NCI-H1417 (cell line): ENCODE measurements at places on chromosomes 6 and 20.

DNA sequence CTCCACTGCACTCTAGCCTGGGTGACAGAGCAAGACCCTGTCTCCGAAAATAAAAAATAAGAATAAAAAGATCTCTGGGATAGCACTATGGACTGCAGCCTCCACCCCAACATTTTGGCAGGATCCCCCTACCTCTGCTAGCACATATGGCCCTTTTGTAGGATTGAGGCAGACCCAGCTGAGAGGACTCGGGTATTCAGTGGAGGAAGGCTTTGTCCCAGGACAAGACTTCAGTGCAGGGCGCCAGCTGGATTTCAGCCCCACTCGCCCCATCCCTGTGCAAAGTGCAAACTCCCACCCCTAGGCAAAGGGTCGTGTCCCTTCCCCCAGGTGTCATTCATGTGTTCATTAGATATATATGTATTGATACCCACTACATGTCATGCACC lies 84.6 kb upstream of the SLC22A16 start:
- no peak for DNase-seq

DNA sequence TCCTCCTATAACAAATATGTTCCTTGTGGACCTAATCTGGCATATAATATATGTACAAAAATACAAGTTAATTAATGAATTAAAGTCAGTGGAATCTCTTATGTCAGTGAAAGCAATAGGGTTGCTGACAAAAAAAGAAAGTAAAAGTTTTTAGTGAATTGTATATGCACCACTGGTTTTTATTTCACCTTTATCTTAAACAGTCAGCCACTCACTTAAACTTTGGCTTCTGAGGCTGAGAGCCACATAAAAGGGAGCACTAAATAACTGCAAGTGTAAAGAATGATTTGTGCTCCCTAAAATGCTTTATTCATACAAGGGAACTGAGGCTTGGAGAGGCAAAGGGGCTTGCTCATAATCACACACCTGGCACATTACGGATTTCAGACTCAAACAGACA lies 9.9 kb upstream of the F13A1 start:
- DNase-seq = no peak

DNA sequence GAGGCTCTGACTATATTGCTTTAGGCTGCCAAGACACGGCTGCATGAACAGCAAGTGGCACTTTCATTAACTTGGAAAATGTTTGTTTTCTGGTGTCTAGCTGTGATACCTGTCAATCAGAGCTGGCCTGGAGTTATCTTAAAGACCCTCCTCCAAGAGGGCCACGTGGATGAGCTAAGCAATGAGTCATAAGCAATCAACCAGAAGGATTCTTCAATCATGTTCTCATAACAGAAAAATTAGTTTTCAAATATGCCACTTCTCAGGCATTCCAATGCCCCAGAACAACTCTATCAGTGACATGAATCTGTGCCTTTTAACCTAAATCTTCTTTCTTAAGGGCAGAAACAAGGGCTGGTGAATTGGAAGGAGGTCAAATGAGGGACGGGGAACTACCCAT lies 283.0 kb downstream of the HTR1B start:
- no peak for DNase-seq

GRCh38 chr20:54047720-54048119 lies 22.7 kb downstream of the BCAS1 start:
- no peak for DNase-seq

DNA sequence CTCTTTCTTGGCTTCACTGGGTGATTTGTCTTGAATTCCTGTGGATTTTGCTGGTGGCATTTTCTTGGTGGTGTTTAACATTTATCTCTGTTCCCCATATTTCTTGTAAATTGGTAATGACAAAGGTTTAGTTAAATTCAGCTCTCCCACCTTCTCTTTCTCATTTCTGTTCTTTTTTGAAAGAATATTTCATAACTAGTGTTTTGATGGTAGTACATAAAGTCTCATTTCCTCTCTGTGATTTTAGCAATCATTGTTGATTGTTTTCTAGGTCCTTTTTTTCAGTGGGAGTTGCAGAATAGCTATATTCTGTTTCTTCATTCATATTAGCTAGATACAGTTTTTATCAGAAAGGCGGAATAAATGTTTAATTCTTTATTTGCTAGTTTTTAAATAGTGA lies 73.1 kb downstream of the QKI start:
- DNase-seq = no peak

DNA sequence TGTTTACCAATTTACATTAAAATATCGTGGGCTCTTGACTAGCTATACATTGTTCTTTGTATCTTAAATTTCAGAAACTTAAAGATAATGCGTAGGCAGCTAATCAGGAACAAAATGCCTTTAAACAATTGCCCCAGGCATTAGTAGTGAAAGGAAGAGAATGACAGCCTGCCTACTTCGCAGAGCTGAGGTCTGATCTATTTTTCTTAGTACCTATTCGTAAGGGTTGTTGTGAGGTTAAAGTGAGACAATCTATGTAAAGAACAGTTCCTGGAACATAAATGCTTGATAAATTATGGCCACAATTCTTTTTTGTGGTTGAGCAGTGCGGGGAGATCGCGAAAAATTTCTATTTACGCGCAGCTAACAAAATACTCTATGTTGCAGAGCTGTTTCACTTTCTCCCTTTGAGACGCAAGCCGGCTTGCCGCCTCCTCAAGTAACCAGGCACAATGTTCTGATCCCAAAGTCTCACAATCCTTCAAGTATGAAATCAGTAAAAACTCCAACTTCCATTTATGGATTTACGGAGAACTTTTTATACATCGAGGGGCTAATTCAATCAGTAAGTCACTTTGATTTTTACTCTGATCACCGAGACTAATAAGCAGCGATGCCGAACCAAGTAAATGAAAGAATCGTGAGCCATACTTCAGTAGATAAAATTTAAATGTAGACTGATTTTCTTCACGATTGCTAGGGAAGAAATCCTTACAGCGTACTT lies 878 bp upstream of the PNRC1 start:
- peak; percentile 59 for DNase-seq

DNA sequence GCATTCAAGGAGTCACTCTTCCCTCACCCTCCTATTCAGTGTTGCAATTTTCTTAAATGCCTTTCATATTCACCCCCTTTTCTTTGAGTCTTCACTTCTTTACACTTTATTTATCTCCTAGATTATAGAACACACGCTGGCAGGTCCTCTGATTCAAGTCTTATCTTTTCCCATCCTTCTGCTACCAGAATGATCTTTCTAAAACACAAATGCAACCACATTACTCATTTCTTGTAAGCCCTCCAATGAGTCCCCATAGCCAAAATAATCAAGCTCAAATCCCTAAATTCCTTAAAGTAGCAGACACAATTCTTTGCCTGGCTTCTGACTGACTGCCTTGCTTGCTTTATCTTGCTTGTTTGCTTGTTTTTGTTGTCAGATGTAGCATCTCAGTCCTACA lies 920.0 kb downstream of the TFAP2A start:
- DNase-seq = no peak

- no peak for DNase-seq
Observed at GRCh38 chr6:4531406-4531805, 244.8 kb upstream of the CDYL start.

DNA sequence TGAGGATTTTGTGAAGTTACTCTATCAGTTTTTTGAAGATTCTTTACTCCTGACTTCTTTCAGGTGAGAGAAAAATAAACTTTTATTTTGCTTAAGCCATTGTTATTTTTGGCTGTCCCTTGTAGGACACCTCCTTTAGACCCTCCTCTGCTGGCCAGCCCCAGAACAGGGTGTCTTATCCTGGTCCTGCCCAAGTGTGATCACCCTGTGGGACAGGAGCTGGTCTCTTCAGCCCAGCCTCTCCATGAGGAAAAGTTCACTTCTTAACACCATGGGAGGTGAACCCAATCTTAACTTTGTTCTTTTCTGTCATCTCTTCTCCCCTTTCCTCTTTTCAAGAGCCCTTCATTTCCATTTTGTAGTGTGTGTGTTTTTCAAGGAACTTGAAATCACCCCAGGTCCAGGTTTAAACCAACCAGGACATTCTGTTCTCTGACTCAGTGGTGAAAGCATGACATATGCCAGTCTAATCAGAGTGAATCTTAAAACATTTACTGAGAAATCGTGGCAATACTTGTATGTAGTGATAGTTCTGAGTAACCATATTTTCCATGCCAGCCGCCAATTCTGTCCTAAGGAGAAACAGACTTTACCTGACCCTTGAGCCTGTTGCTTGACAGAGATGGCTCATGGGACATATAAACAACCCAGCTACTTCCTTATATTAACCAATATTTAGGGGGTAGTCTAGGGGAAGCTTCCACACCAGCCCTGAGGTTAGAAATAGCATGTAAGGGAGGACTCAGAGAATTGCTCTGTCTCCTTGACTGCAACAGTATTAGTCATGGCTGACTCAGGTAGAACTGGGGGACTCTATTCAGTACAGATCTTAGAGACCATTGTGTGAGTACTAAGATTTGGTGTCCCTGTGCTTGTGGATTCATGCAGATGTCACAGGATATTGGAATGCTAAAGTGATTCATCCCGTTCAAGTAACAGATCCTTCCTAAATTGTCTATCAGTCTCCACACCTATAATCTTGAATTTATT lies 48.8 kb downstream of the FLRT3 start:
- DNase-seq = no peak

DNA sequence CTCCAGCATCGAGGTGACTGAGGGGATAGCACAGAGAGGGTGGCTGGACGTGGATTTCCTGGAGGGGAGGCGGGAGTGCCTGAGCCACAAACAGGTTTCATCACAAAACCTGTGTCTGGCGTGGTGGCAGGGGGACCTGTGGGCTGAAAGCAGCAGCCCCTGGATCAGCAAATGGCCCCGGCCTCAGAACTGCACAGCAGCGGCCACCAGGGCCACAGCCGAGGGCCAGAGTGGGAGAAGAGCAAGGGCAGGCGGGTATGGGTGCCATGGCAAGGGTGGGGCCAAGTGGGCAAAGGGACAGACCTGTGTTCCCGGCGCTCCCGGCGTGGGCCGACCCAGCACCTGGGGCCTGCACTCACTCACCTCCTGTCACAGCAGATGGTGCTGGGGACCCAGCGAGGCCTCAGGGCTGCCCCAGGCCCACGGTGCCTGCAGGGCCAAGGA lies 19.0 kb downstream of the NTSR1 start:
- no peak for DNase-seq

GRCh38 chr6:158039571-158040050 lies 57.9 kb downstream of the SYNJ2 start:
- no peak for DNase-seq

DNA sequence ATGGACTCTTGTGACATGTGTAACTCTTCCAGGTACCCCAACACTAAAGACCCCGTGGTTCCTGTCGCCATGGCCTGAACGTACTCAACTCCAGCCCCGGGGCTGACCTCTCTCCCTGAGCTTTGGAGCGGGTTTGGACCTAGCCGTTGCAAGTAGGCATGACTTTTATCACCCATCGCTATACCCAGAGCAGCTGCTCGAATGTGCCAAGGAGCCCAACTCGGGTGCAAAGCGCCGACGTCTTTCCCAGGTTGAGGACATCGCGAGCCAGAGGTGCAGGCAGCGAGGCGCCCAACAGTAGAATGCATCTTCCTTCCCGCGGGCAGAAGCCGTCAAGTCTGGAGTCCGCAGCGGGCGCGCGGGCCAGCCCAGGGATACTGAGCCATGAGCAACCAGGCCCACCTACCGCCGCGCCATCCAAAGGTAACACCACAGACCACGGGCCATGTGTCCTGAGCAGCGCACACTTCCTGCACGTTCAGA lies 5.7 kb upstream of the LAMP5 start:
- DNase-seq = no peak

- peak; percentile 23 for DNase-seq
Observed at GRCh38 chr6:112983713-112984261, 636.7 kb downstream of the RFPL4B start.
